ENCODE measurements at places on chromosomes 16 and 17.

DNA sequence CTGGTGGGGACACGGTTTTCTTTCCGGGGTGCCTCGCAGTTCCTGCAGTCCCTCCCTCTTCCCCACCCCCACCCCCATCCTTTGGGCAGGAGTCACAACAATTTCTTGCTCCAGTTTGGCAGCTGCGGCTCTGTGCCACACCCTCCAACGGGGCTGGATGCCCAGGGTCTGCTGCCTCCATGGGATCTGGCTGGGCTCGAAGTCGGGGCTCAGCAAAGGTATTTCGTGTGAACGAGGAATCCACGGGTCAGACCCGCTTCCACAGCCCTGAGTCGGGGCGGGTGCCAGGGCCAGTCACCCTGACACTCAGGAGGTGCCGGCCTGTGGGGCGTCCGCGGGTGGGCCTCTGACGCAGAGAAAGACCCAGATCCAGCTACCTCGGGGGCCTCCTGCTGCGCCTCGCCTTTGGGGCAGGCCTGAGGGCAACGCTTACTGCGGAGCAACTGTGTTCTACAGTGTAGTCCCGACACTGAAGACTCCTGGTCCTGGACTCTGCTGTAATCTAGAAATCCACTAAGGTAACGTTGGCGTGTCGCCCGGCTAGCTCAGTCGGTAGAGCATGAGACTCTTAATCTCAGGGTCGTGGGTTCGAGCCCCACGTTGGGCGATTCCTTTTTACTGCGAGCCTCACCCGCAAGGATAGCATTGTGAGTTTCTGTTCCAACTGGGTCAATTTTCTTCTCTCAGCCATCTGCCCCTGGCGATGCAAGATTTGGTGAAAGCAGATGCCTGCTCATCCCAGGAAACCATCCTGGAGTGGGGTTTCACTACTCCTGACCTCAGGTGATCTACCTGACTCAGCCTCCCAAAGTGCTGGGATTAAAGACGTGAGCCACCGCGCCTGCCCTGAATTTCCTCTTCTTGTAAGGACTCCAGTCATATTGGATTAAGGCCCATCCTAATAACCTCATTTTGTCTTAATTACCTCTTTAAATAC lies 12.6 kb upstream of the OR1F1 start:
- peak; percentile 75 for DNase-seq

DNA sequence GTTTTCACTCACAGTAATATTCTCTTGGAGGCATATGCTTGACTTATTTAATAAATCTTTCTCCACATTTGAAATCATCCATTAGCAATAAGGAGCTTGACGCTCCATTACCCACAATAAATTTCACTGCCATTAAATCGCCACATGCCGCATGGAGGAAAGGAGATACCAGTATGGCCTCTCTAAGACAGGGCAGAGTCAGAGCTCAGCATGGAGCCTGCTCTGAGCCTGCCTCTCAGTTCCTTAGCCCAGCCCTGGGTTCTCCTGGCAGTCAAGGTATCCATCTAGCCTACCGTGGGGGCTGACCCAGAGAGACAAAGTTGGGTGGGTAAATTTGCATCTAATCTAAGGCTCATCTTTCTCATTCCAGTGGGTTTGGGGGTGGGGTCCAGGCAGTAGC lies 80.3 kb upstream of the CES5A start:
- DNase-seq = no peak

DNA sequence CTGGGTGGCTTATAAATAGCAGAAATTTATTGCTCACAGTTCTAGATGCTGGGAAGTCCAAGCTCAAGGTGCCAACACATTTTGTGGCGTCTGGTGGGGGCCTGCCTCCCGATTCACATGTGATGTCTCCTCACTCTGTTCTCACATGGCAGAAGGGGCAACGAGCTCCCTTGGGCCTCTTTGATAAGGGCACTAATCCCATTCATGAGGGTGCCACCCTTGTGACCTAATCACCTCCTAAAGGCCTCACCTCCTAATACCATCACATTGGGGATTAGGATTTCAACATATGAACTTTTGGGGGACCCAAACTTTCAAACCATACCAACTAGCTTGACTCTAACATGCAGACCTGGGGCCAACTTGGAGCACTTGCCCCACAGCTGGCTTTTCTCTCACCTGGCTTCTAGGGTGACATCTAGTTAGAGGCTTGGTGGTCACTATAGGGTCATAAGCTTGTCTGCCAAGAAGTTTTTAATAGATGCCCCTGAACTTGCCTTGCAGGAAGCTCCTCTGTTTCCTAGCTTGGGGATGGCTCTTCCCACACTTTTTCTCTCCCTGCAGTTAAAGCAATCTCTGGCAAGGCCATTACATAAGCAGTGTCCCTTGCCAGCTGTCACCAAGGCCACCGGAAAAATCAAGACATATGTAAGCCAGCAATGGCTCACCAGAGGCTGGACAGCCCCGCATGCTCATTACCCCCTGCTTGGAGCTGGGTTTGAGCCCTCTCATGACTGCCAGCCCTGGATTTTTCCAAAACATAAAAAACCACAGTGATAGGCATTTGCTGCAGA lies 8.4 kb upstream of the MED9 start:
- DNase-seq = no peak

GRCh38 chr17:69853541-69854224 lies 221.3 kb upstream of the KCNJ16 start:
- no peak for DNase-seq

- DNase-seq = no peak
Observed at GRCh38 chr17:56441308-56441707, 152.2 kb upstream of the NOG start.

GRCh38 chr17:77489239-77489892 lies 348.6 kb downstream of the SEC14L1 start:
- DNase-seq = no peak

- no peak for DNase-seq
Observed at GRCh38 chr16:72926177-72927070, 121.5 kb downstream of the ZFHX3 start.

- no peak for DNase-seq
Observed at GRCh38 chr16:11800382-11800718, 3.3 kb upstream of the ZC3H7A start.

GRCh38 chr17:28698253-28698941 lies 13.3 kb downstream of the PROCA1 start:
- no peak for DNase-seq

- no peak for DNase-seq
Observed at GRCh38 chr17:29777663-29778062, 152.4 kb downstream of the SSH2 start.

DNA sequence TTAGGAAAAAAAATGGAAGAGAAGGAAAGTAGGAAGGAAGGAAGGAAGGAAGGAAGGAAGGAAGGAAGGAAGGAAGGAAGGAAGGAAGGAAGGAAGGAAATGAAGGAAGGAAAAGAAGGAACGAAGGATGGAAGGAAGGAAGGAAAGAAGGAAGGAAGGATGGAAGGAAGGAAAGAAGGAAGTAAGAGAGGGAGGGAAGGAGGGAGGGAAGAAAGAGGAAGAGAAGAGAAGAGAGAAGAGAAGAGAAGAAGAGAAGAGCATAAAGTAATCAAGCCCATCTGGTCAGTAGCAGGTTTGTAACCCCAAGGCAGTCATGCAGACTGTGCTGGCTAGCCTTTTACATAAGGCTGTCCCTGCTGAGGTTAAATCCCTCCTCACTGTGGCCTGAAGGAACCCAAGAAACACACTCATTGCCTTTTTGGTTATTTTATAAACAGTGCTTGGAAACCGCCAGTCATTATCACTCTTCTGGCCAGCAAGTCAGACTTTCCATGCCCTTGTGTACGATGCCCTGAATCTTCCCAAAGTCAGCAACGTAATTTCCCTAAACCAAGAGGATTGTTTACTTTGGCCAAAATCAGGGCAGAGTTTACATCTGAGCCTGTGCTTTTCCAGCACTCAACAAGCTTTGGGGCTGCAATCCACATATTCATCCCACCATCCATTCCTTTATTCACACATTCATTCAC lies 409.6 kb upstream of the MAF start:
- no peak for DNase-seq

- no peak for DNase-seq
Observed at GRCh38 chr17:81270279-81270678, 24.8 kb downstream of the SLC38A10 start.

DNA sequence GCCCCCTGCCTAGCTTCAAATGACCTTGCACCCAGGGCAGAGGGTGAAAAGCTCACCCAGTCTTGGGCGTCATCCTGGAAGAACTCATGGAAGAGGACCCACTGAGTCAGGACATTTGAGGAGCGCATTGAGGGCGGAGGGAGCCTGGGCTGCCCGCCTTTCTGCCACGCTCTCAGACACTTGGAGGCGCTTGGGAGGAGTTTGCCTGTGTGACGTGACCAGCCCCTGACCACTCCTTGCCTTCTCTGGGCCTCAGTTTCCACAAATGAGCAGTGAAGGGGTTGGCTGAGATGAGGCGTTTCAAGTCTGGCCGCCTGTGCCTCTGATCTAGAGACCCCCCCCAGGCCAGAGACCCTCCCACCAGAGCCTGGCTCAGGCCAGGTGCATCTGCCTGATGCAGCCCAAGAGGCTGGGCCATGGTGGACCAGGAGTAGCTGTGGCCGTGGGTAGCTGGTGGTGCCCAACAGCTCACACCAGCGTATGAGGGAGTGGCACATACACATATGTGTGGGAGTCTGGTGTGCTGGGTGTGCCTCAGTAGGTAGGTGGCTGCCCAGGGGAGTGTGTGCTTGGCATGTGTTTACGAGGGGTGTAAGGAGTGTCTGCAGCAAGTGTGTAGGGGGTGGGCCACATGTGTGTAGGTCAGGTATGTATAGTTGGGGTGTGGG lies 80.2 kb upstream of the TOB1 start:
- no peak for DNase-seq

GRCh38 chr17:75250009-75250471 lies 11.4 kb downstream of the GGA3 start:
- DNase-seq = peak; percentile 91

- DNase-seq = no peak
Observed at GRCh38 chr16:18959031-18959505, 24.7 kb upstream of the TMC7 start.

- DNase-seq = no peak
Observed at GRCh38 chr16:19380328-19380727, 37.4 kb upstream of the TMC5 start.

DNA sequence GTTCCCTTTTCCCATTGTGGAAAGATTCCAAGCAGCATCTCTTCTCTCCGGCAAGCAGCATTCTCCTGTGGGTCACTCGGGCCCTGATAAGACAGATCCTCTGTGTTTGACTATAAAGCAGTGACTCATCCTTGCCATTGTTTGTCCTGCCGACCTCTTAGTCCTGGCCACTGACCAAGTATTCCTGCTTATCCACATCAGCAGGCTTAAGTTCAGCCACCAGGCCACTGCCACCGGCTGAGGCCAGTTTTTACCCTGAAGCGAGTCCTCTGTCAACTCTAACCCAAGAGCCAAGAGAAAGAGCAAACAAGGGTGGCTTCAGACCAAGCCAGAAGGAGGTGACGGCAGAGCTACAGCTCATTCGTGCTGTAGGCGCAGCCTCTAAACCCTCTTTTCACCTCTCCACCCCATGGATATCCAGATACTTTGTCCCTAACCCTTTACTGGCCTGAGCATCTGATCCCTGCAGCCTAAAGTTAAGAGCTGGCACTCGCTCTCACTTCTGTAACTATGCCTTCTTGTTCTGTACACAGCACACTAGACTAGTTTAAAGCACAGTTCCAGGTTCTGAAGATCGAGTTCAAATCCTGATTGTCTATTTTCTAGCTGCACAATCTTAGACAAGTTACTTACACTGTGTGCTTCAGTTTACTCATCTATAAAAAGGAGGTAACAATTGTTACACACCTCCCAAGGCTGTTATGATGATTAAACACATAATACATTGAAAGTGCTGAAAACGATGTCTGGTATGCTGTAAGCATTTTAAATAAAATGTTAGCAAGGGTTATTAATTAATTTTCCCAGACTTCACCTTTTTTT lies 31.0 kb downstream of the SOX9 start:
- no peak for DNase-seq

DNA sequence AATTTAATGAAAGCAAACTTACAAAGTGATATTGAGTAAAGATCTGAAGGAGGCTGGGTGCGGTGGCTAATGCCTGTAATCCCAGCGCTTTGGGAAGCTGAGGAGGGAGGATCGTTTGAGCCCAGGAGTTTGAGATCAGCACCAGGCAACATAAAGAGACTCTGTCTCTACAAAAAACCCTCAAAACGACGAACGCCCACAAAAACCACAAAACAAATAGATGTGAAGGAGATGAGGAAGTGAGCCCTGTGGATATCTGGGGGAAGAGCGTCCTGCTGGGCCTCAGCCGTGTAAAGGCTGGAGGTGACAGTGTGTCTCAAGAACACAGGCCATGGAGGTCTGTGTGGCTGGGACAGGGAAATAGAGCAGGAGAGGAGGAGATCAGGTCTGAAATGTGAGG lies 68.8 kb downstream of the ITFG1 start:
- peak; percentile 14 for DNase-seq

GRCh38 chr16:61237884-61238485 lies 798.3 kb downstream of the CDH8 start:
- DNase-seq = no peak

- peak; percentile 75 for DNase-seq
Observed at GRCh38 chr16:74695450-74696422, 4.9 kb downstream of the MLKL start.

GRCh38 chr17:9237661-9238301 lies 216.5 kb downstream of the NTN1 start:
- DNase-seq = no peak

GRCh38 chr17:21213638-21214014 lies 335 bp downstream of the TMEM11 start:
- DNase-seq = no peak

GRCh38 chr17:67035131-67036083 lies 8.9 kb upstream of the CACNG1 start:
- peak; percentile 46 for DNase-seq

DNA sequence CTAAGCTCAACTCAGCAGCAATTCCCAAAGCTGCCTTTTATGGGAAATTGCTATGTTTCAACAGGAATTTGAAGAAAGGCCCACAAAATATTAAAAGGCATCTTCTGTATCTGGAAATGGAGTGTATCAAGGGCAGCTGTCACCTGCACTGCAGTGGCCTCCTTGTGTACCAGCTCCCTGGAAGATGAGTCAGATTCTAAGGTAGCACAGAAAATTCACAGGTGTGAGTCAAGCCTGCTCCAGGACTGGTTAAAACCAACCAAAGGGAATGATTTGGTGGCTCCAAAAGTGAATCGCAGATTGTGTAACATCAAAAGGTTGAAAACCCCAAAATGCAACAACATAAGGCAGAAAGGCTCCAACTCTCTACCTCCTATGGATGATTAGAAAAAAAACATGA lies 296.4 kb downstream of the GRIN2A start:
- DNase-seq = no peak

- no peak for DNase-seq
Observed at GRCh38 chr16:62068747-62069146, 32.5 kb upstream of the CDH8 start.

- no peak for DNase-seq
Observed at GRCh38 chr17:73874008-73874720, 229.9 kb upstream of the SDK2 start.

DNA sequence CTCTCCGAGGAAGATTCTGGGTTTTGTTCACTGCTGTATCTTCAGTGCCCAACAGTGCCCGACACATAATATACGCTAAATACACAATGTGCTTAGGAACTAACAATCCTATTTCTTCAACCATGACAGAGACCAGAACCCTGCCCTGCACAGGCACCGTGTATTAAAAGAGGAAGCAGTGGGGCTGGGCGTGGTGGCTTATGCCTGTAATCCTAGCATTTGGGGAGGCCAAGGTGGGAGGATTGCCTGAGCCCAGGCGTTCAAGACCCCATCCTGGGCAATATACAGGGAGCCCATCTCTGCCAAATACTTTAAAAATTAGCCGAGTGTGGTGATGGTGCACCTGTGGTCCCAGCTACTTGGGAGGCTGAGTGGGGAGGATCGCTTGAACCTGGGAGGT lies 19.3 kb downstream of the ARL2BP start:
- DNase-seq = no peak
